Endothelial cell of coronary artery (primary cell): ENCODE measurements at places on chromosomes 16 and 17. TPM values are rescaled to one million over a fixed set of nuclear protein-coding genes. Genes with fewer than 3 reads are reported as not detected.

The NETO2 gene
- total RNA-seq, result 32.3 and 37.0 TPM in 2 replicates

The ELMO3 gene
- total RNA-seq, result 0.72 and 1.2 TPM in 2 replicates

The DRG2 gene
- 38.8 and 40.3 TPM in 2 replicates for total RNA-seq

The SNAI3 gene
- total RNA-seq, result under 0.01 and 0.09 TPM in 2 replicates

The EVPLL gene
- not detected in 2 replicates for total RNA-seq

The SPN gene
- not detected in 2 replicates for total RNA-seq

The PDIA2 gene
- 0.09 and 0.28 TPM in 2 replicates for total RNA-seq

The CDK5RAP3 gene
- total RNA-seq, result 58.7 and 68.2 TPM in 2 replicates

The SLC13A5 gene
- total RNA-seq, result not detected in 2 replicates

The EPX gene
- not detected in 2 replicates for total RNA-seq

The DNAI2 gene
- not detected in 2 replicates for total RNA-seq

The LYRM1 gene
- 49.1 and 73.1 TPM in 2 replicates for total RNA-seq

The GCGR gene
- total RNA-seq, result not detected in 2 replicates

The SMURF2 gene
- 181 and 255 TPM in 2 replicates for total RNA-seq

The CTF1 gene
- 0.09 TPM in 2 replicates for total RNA-seq

The MYADML2 gene
- not detected in 2 replicates for total RNA-seq

The REXO5 gene
- total RNA-seq, result 2.5 and 2.9 TPM in 2 replicates

The SOX9 gene
- 1.3 TPM in 1 of 2 replicates, not detected in the other for total RNA-seq

The PMFBP1 gene
- 0.38 and 0.63 TPM in 2 replicates for total RNA-seq

The SLC35G6 gene
- not detected in 2 replicates for total RNA-seq

The LLGL2 gene
- total RNA-seq, result 1.5 and 2.8 TPM in 2 replicates
